ENCODE measurements at places on chromosomes 2 and 18.

DNA sequence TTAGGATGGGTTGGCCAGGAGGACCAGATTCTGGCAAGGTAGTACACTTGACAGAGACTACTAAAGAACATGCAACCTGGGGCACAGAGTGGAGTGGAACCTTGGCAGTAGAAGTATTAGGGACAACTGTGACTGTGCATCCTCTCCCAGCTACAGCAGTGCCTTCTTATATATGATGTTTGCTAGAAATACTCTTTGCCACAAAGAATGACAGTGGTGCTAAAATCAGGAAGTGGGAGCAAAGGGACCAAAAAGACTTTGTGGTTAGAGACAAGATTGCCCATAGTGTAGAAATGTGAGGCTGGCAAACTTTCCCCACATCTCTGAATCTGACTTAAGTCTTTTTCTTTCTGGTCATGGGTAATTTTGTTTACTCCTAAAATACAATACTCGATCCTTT is 9.4 kb upstream of the SLC38A11 start:
- peak; percentile 43 for DNase-seq

- DNase-seq = no peak
Observed at GRCh38 chr2:169968743-169969142, 141.5 kb downstream of the UBR3 start.

DNA sequence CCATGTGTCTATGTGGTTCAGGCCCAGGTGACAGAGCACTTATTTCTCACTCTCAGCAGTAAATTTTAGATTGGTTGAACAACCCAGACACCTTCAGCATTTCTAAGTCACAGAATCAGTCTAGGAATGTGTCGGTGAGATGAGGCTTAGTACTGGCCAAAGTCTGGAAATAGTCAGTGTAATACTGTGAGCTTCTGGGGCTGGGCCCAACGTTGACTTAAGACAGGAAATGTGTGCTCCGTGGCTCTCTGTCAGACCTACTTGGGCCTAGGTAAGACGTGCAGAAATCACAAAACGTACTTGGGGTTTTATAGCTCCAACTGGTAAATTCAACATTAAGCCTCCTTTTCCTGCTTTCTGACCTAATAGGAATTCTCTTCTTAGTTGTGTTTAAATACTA is 160.3 kb upstream of the COL3A1 start:
- DNase-seq = no peak

DNA sequence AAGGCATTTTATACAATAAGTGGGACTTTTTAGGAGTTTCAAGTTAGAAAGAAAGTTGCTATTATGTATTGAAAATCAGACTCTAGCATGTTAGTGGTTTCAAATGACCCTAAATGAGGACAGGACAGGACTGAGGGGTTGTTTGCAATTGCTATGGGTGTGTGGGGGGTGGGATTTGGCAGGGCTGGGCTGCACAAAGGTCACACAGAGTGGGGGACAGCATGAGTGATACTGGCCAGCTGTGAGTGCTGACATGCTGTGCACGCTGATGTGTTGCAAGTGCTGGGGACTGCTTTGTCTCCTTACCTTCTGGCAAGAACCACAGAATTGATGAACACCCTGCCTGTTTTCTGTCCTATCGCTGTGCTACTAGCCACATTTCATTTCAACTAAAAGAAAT is 29.8 kb downstream of the RNMT start:
- DNase-seq = no peak

- DNase-seq = no peak
Observed at GRCh38 chr2:180679693-180680092, 300.7 kb upstream of the UBE2E3 start.

DNA sequence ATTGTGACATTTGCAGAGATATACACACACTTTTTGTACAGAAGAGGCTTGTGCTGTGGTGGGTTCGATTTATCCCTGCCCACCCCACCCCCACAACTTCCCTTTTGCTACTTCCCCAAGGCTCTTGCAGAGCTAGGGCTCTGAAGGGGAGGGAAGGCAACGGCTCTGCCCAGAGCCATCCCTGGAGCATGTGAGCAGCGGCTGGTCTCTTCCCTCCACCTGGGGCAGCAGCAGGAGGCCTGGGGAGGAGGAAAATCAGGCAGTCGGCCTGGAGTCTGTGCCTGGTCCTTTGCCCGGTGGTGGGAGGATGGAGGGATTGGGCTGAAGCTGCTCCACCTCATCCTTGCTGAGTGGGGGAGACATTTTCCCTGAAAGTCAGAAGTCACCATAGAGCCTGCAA is 40.0 kb downstream of the STEAP3 start:
- peak; percentile 51 for DNase-seq

- DNase-seq = peak; percentile 84
Observed at GRCh38 chr2:232327105-232328031, 51.2 kb upstream of the ALPP start.

GRCh38 chr18:61651145-61651879 is 241.5 kb downstream of the RNF152 start:
- no peak for DNase-seq

DNA sequence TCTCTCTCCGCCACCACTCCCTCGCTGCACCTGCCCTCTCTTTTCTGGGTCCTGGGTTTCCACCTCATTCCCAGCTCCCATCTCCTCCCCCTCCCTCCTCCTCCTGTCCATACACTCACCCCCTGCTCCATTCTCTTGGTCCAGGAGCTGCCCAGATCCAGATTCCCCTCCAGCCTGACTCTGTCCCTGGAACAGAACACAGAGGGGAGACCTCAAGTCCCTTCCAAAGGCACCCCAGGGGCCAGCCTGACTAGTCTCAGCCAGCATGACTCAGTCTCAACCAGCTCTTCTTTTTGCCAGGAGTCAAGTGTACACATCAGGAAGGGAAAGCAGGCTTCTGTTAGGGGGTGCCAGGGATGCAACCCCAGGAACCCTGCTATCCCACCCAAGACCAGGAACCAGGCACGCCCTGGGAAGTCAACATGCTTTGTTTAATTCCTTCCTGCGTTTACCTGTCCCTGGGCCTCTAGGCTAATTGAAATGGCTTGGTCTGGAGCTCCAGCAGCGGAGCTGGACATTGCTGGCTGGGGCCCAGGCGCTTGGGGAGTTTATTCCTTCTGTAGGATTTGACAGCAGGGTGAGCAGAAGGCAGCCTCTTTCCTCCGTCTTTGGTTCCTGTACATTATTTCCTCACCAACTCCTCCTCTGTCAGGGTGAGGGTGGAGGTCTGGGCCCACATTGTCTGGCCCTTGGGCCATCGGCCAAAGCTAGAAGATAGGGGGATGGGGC is 28.4 kb upstream of the SELENOI start:
- no peak for DNase-seq

GRCh38 chr18:9827793-9828505 is 57.8 kb upstream of the TXNDC2 start:
- peak; percentile 97 for DNase-seq

- DNase-seq = no peak
Observed at GRCh38 chr2:112317303-112318158, 42.1 kb downstream of the ZC3H6 start.

DNA sequence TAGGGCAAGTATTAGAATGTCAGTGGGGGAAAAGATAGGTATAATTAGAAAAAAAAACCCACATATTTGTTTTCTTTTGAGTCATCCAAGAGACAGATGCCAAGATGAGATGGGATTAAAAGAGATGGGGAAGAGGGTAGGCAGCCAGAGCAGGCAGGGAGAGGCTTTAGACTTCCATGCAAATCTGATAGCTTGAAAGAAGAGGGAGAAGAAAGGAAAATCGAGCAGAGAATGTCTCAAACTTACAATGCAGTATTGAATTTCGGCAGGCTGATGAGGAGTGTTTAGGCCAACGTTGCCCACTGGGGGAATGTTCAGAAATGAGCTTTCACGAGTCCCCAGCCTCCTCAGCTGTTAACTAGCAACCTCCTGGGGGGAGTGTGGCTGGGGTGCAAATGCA is 91.3 kb downstream of the SPATS2L start:
- no peak for DNase-seq

- DNase-seq = no peak
Observed at GRCh38 chr18:6058941-6059340, 163.6 kb upstream of the TMEM200C start.

GRCh38 chr18:79400591-79401381 is 5.1 kb downstream of the NFATC1 start:
- no peak for DNase-seq

DNA sequence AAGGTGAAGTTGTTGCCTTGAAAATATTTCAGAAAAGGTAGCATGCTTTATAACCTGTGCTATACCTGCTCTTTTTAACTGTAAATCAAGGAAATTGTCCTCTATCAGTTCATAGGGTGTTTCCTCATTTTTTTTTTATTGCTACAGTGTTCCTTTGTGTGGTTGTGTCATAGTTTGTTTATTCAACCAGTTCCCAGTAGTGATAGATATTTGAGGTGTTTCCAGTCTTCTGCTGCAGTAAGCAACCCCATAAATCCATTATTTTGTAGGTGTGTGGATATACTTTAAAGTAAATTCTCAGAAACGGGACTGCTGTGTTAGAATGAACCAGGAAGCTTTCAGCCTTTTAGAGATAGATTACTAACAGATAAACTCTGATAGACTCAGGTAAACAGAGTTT is 39.6 kb downstream of the SEMA4F start:
- DNase-seq = no peak

GRCh38 chr2:180823546-180824141 is 156.8 kb upstream of the UBE2E3 start:
- DNase-seq = no peak

DNA sequence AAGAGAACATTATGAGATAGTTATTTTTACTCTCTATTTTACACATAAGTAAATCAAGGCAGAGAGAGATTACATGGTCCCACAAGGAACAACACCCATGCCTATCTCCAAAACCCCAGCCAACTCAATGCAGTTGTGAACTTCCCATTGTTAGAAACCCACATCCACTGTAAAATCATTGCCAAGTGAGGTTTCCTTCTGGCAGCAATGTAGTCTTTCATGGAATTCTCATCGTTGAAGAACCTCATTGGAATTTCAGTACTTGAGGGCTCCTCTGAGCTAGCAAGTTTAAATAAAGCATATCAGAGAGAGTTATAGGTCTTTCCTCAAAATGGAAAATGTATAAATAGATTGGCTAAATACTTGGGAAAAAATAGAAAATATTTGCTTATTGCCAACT is 105.2 kb downstream of the RAD51AP2 start:
- DNase-seq = no peak

- peak; percentile 7 for DNase-seq
Observed at GRCh38 chr18:55634545-55634944, 46.6 kb upstream of the TCF4 start.

GRCh38 chr2:176445956-176446355 is 176.7 kb downstream of the MTX2 start:
- no peak for DNase-seq

GRCh38 chr2:201559067-201559710 is 84.1 kb downstream of the TMEM237 start:
- no peak for DNase-seq

GRCh38 chr18:44855681-44856080 is 175.0 kb downstream of the SETBP1 start:
- DNase-seq = no peak

DNA sequence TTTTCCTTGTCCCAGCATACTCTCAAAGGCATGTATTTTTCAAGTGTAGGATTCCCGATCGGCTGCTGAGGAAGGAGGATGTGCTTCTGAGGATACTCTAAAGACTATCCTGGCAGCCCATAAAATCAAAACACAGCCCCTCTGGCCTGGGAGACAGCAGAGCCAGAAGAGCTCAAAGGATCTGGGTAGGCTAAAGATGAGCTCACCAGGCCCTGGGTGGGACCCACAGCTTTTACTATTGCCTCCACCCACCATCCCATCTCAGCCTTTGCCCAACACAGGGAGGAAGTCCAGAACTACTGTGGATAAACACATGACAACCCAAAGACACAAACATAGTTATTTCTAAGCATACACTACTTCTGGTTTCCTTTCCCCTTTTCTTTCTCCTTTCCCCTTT is 79.1 kb upstream of the ZFP36L2 start:
- peak; percentile 92 for DNase-seq

GRCh38 chr2:137187216-137187615 is 421.9 kb downstream of the THSD7B start:
- DNase-seq = no peak

DNA sequence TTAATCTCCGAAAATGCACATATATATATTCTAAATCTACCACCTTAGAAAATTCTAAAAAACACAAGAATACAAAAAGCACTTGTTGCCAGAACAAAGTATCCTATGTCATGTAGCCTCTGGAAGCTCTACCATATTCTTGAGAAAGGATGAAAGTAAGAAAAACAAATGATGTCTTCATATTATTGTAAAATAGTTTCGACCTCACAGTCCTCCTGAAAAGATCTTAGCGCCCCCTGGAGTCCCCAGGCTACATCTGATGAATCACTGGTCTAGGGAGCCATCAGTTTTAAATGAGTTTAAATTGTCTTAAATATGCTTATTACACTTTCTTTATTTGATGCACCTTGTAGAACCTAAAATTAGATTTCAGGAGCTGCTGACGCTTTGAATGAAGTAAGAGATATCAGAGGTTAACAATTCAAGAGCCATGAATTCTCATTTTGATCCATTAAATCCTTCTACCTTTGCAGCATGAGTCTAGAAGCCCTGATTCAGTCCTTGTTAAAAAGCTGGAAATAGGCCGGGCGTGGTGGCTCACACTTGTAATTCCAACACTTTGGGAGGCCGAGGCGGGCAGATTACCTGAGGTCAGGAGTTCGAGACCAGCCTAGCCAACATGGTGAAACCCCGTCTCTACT is 138.8 kb downstream of the MCFD2 start:
- peak; percentile 76 for DNase-seq

DNA sequence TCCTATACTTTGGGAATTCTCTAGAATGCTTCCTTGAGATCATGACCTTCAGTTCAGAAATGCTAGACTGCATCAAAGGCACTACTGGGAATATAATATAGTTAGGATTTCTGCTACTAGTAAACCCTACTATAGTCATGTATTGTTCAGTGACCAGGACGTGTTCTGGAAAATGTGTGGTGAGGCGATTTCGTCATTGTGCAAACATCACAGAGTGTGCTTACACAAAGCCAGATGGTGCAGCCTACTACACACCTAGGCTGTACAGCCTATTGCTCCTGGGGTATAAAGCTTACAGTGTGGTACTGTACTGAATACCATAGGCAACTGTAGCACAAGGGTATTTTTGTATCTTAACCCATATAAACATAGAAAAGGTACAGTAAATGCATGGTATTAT is 13.0 kb downstream of the CXCR4 start:
- no peak for DNase-seq

DNA sequence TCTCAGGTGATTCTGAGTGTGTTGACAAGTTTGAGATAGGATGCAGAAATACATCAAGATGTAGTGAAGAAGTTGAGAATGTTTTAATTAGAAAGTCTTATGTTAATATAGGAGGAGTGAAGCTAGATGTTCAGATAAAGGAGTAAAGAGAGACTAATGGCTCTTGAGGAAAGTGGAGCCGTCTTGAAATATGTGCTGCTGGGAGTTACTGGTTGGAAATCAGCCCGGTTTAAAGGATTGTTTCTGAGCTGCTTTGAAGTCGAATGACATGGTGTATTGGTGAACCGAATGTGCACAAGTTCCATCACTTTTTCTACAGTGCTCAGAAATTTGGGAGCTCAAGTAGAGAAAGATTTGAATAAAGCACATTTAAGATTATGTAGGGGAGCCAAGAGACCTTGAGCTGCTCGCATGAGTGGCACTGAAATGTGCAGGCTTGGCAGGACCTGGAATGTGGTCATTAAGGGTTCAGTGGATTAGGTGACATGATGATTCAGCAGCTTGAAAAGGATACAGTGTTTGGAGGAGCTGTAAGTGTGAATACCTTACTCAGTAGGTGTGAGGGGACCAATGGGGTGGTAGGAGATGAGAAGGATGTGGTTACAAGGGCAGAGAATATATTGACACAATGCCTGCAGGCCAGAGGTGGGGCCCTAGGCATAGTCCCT is 68.6 kb downstream of the CAB39 start:
- DNase-seq = no peak

- no peak for DNase-seq
Observed at GRCh38 chr2:190982262-190983034, 31.5 kb downstream of the STAT1 start.

All from suppressor macrophage treated with lipopolysaccharide for 4 hours (primary cell).